ENCODE measurements at places on chromosomes 3 and 15.
A peak's percentile ranks its signal among the peaks of the same experiment; 100 is the strongest.

DNA sequence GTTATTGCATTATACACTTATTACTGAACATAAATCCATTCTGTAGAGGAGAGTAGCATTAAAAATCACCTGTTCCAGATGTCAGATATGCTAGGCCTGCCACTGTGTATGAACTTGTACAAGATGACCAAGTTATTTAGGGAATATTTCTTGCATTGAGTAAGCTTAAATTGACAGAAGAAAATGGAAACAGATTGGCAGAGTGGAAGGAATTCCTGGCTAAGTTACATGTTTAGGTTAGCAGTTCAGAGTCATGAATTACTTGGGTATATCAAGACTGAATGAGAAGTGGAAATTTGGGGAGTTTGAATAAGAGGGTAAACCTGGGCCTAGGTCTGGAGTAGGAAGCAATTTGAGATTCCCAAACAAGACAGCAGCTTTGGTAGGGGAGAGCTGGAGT, 44.6 kb downstream of the ARHGAP31 start:
- DNase-seq, result no peak

DNA sequence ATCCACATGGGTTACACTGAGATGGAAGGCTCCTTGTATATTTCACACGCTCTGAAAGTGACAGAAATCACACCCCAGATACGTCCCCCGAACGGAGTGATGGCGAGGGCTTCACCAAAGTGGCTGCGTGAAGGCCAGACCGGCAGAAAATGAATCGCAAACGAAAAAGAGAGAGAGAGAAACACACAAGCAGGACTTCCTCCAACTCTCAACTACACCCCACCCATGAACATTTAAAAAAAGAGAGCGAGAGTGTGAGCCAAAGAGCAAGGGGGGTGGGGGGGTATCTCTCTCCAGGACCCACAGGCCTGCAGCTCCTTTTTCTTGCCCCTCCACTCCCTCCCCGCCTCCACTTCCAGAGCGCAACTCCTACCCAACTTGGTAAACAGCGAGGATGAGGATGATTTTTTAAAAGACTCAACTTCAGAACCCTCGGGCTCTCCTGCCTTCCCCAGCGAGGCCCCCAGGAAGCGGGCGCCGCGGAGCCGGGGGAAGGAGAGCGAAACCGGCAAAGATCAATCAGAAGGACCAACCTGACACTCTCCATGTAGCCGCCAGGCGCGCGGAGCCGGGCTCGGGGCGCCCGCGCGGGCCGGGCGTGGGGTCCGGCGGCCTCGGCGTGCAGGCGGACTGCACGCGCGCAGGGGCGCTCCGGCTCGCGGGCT, 519.1 kb downstream of the FOXP1 start:
- peak; percentile 21 for DNase-seq

DNA sequence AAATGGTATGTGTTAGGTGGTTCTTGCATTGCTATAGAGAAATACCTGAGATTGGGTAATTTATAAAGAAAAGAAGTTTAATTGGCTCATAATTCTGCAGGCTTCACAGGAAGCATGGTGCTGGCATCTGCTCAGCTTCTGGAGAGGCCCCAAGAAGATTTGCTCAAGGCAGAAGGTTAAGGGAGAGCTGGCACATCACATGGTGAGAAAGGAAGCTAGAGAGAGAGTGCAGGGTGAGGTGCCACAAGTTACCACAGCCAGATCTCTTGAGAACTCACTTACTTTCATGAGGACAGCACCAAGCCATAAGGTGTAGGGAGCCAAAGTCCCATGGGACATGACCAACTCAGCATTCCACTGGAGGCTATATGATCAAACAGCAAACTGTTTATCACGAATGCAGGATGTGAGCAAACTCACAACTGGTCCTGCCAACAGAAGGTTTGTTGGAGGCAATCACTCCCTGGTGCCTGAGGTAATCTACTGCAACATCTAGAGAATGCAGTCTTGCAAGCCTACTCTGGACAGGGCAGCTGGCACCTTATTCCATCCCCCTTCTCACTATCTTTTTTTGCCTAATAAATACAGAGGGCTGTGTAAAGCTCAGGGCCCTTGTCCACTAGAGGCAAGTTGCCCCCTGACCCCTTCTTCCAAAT, 28.1 kb upstream of the CCR2 start:
- DNase-seq, result no peak

DNA sequence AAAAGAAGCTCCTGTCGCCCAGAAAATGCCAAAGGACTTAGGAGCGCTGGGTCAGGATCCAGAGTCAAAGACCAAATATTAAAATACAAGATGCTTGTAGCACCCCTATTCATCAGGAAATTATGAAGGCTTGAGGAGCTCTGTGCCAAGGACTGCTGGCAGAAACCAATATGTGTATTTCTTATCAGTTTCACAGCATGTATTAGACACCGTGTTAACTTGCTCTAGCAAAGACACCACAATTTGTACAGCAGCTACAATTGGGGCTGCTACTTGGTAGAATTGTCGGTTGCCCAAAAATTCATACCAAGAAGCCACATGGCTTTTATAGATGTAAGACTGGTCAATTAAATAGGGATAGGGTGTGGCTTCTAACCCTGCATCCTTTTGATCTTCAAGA, 128.8 kb downstream of the CD47 start:
- DNase-seq, result no peak

GRCh38 chr3:79086514-79086913, 681.3 kb downstream of the ROBO1 start:
- DNase-seq, result peak; percentile 29

DNA sequence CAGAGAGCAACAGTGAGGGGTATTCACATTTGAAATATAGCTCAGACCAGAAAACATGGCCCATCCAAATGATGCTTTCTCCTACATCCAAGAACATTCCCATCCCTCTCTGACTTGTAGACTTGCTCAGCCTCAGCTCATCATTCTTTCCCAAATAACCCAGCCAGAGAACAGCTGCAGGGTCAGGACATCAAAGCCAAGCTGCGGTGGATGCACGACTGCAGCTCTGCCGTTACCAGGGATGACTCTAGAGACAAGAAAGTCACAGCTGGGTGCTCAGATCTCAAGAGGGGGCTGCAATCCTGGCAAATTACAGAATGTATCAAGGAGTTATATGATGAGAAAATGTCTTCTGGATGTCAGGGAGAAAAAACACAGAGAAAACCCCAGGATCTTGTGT, 944.3 kb downstream of the NTRK3 start:
- no peak for DNase-seq

DNA sequence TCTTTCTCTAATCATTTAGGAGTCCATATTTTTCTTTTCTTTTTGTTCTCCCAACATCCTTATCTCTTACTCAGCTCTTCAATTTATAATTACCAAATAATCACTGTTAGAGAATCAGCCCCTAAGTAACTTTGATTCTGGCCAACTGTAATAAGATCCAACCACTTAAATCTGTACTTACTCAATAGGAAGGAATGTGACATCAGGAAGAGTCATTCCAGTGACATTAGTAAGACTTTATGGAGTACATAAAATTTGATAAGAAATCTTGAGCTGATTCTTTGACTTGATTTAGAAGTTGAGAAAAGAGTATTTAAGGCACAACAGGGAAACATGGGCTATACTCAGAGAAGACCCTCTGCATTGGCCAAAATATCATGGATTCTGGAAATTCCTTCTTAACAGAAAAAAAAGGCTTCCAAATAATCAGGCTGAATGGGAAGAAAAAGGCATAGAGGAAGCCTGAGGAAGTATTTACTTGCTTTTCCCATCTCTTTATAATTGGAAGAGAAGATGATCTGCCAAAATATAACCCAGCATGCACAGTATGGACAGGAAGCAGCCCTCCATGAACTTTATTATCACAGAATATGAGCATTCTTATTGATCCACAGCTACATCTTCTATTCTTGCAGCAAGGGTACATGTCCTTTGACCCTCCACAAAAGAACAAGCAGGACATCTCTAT, 289.7 kb upstream of the TPRG1 start:
- DNase-seq, result no peak

GRCh38 chr3:50190936-50191660, at the start of gene GNAT1:
Gene GNAT1, plus strand, starts transcription at chr3:50191610. Its CDS starts 116 bp downstream, at chr3:50191726.
- DNase-seq, result no peak

DNA sequence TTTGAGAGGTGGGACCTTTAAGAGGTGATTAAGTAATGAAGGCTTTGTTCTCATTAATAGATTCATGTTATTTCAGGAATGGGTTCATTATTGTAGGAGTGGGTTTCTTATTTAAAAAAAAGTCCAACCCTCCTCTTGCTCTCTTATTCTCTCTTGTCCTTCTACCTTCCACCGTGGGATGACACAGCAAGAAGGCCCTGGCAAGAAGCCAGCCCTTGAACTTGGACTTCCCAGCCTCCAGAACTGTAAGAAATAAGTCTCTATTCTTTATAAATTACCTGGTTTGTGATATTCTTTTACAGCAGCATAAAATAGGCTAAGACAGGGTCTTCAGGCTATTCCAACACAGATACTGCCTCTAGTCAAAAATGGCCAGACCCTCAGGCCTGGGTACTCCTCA, 62.2 kb downstream of the MYLK start:
- DNase-seq, result no peak

GRCh38 chr3:126477061-126477380, 1.3 kb upstream of the ZXDC start:
- no peak for DNase-seq

DNA sequence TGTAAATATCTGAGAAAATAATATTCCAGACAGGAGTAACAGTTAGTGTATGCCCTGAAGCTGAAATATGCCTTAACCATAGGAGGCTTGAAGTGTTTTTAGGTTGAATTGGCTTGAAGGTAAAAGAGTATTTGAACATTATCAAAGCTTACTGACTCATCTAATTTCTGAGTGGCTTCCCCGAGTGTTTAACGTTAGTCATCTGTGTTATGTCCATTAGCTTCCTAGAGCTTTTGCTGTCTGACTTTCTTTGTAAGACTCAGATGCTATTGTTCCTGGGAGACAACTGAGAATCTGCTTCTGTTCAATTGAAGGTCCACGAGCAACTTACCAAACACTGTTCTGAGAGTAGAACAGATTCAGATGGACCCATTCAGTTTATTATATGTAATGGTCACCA, 656.8 kb upstream of the NECTIN3 start:
- no peak for DNase-seq

GRCh38 chr3:80663426-80663825, 895.6 kb upstream of the ROBO1 start:
- no peak for DNase-seq

DNA sequence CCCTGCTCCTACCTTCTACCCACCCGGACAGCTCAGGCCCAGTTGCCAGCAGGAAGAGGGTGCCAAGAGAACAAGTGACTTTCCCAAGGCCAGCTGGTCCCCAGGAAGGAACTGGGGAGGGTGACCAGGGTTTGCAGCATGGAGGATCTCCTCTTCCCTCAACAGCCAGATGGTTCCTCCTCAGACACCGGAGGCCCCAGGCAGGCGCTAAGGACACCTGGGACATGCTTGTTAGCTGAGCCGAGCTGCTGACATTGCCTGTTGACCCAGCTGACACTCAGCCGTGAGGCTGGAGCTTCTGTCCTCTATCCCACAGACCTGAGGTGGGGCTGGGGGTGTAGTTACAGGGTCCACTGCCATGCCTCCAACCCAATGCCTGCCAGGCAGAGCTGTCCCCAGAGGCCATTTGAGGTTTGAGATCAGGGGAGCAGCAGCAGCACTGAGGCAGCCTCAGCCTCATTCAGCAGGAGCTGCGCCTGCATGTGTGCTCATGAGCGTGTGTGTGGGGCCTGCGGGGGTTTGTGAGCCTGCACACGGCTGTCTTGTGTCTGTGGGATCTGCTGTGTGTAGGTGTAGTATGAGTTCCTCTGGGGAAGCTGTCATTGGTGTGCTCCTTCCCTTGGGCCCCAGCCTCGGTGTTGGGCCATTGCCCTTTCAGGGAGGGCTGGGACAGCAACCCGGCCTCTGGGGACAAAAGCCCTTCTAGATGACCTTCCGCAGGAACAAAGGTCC, 7.1 kb downstream of the CPLX3 start:
- no peak for DNase-seq

DNA sequence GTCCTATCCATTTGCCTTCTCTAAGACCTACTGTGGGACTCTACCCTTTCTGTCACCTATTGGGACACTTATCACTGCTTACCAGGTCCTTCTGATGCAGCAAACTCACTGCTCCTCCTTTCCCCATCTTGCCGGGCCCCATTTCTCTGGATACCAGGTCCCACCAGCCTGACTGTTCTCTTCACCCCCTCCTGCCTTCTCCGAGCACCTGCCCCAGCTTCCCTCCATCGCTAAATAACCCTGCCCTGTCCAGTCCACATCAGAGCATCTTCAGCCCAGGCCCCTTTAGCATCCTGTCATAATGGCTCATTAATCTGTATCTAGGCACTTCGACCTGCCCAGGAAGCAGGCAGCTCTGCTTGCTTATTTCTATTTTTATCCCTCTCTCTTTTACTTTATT, 74.7 kb downstream of the CRYGS start:
- DNase-seq, result no peak

DNA sequence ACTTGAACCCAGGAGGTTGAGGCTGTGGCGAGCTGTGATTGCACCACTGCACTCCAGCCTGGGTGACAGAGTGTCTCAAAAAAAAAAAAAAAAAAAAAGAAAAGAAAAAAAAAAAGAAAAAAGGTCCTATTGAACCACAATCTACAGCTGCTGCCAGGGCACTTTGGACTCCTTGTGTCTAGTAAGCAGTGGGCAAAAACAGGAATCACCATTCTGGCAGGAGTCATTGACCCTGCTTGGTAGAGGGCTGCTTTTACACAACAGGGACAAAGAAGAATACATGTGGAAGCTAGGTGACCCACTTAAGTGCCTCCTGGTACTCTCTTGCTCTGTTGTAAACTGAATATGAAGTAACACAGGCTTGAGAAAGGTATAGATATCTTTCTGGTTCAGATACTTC, 14.6 kb upstream of the PCCB start:
- DNase-seq, result no peak

DNA sequence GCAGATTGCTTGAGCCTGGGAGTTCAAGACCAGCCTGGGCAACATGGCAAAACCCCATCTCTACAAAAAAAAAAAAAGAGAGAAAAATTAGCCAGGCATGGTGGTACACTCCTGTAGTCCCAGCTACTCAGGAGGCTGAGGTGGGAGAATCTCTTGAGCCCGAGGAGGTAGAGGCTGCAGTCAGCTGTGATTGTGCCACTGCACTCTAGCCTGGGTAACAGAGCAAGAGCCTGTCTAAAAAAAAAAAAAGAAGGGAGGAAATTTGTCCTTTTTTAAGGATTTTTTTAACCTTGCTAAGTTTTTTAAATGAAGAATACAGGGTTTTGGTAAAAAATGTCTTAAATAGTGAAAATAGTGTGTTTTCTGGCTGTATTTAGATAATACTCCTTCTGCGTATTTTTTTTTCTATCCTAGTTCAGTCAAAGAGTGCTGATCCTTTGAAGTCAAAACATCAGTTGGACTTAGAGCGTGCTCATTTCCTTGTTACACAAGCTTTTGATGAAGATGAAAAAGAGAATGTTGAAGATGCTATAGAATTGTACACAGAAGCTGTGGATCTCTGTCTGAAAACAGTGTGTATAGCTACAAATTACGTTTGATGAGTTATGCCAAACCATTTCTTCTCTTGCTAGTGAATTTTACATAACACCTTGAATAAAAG, 11.1 kb downstream of the CAPN7 start:
- DNase-seq, result no peak

- DNase-seq, result no peak
These were observed 9.4 kb upstream of the SUMF1 start for GRCh38 chr3:4476496-4476895.

GRCh38 chr3:73086071-73086494, 24.6 kb downstream of the EBLN2 start:
- DNase-seq, result peak; percentile 46

- no peak for DNase-seq
These were observed 11.7 kb upstream of the ZNF148 start for GRCh38 chr3:125386811-125387210.
